CD4-positive, alpha-beta T cell (primary cell): ENCODE measurements at places on chromosomes 4 and X.

- DNase-seq = no peak
Observed at GRCh38 chr4:113776679-113777078, 15.1 kb upstream of the CAMK2D start.

DNA sequence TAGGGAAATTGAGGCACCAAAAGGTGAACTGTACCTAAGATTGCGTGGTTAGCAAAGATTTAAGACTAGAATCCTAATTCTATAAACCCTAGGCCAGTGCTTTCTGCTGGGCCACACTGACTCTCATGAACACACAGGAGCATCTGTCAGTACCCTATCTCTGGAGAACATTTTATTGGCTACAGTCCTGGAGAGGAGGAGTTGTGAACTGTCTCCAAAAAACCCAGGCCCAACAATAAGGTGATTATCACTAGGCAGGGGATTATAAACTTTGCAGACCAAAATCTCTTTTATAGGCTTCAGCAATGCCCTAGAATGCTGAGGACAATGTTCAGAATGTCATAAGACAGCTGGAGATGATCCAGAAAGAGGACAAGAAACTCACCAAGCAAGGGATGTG lies 24.1 kb downstream of the OPHN1 start:
- DNase-seq = no peak

GRCh38 chrX:110755611-110756010 lies 40.0 kb downstream of the CHRDL1 start:
- no peak for DNase-seq

DNA sequence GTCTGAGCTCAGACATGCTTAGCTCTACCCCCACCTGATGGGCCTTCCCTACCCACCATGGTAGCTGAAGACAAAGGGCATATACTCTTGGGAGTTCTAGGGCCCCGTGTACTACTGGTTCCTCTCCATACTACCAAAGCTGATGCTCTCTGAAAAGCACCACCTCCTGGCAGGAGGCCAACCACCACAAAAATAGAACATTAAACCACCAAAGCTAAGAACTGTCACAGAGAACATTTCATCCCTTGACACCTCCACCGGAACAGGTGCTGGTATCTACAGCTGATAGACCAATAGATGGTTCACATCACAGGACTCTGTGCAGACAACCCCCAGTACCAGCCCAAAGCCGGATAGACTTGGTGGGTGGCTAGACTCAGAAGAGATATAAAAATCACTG lies 13.4 kb downstream of the EDA2R start:
- DNase-seq = no peak

DNA sequence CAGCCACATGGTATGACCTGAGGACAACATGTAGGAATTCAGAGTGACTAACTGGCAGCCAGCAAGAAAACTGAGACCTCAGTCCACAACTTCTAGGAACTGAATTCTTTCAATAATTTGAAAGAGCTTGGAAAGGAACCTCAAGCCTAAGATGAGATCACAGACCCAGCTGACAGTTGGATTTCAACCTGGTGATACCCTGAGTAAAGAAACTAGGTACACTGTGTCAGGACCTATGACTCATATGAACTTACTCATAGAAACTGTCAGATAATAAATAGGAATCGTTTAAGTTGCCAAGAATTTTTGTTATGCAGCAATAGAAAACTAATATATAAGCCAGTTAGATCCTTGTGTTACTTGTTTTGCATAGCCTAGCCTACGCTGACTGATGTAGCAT lies 102.4 kb upstream of the DCAF12L1 start:
- DNase-seq = no peak

DNA sequence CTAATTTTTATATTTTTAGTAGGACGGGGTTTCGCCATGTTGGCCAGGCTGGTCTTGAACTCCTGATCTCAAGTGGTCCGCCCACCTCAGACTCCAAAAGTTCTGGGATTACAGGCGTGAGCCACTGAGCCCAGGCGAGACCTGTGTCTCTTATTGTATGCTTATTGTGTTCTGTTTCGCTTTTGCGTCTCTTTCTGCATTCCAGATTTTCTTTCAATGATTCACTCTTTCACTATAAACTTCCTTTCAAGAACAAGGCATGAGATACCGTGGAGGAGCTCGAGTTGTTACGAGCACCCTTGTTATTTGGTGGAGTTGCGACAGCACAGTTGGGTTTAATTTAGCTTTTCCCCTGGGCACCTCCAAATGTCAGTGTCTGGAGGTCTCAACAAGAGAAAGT lies 366.7 kb upstream of the FAT1 start:
- DNase-seq = no peak

- no peak for DNase-seq
Observed at GRCh38 chrX:141760761-141761160, 62.2 kb upstream of the SPANXD start.

- DNase-seq = no peak
Observed at GRCh38 chr4:2413821-2414610, 4.4 kb downstream of the ZFYVE28 start.

- DNase-seq = no peak
Observed at GRCh38 chrX:21698272-21698671, 40.1 kb upstream of the KLHL34 start.

DNA sequence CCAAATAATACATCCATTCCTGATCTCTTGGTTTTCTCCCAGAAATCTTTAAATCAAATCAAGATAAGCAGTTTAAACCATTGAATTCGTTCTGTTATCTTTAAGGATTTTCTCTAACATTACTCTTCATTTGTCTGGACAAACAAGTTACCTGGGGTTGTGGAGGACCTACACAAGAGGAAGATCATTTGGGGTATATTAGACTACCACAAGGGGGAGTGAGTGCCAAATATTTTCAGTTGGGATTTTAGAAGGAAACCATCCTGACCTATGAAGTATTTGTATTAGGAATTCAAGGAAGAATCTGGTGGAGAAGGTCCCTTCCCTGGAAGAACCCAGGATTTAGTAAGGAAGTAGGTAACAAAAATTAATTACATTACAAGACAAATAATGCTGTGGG lies 12.0 kb upstream of the DCHS2 start:
- DNase-seq = no peak
